NCI-H1092 (cell line): ENCODE measurements at places on chromosomes 16 and 17.
A peak's percentile ranks its signal among the peaks of the same experiment; 100 is the strongest.

DNA sequence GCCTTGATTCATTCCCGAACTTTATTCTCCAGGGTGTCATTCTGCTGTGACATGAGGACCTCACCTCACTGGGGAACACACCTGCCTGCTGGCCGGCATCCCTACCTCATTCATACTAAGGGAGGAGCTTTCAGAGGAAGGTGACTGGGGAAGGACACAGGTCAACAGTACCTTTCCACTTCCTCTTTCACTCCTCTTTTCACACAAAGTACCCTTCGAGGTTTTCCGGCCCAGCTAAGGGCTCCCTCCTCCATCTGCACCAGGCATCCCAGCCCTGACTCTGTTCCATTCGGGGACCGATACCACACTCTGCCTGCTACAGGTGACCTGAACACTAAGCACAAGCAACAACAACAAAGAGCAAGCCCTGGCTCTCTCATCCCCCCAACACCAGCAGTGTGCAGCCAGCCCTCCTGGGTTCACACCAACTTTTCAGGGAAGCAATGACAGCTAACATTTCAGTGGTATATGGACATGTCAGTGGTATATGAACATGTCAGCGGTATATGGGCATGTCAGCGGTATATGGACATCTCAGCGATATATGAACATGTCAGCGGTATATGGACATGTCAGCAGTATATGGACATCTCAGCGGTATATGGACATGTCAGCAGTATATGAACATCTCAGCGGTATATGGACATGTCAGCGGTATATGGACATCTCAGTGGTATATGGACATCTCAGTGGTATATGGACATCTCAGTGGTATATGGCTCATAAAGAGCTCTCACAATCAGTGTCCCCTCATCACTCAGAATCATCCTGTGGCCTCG lies 16.0 kb downstream of the TRIM25 start:
- no peak for DNase-seq

DNA sequence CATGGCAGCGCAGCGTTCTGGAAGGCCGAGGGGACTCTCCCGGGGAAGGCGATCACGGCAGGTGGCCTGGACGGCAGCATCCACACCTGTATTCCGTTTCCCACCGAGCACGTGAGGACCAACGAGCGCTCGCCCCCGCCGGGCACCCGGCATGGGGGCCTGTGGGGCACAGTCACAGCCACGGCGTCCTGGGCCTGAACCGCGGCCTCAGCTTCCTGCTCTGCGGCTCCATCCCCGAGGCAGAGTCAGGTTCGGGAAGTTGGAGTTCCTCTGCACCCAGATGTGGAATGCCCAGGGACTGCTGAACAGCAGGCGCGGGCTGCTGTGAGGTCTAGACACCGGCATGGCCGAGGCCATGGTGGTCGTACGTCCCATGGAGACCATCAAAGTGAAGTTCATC lies 1713.9 kb downstream of the TP53TG3F start:
- DNase-seq = no peak

DNA sequence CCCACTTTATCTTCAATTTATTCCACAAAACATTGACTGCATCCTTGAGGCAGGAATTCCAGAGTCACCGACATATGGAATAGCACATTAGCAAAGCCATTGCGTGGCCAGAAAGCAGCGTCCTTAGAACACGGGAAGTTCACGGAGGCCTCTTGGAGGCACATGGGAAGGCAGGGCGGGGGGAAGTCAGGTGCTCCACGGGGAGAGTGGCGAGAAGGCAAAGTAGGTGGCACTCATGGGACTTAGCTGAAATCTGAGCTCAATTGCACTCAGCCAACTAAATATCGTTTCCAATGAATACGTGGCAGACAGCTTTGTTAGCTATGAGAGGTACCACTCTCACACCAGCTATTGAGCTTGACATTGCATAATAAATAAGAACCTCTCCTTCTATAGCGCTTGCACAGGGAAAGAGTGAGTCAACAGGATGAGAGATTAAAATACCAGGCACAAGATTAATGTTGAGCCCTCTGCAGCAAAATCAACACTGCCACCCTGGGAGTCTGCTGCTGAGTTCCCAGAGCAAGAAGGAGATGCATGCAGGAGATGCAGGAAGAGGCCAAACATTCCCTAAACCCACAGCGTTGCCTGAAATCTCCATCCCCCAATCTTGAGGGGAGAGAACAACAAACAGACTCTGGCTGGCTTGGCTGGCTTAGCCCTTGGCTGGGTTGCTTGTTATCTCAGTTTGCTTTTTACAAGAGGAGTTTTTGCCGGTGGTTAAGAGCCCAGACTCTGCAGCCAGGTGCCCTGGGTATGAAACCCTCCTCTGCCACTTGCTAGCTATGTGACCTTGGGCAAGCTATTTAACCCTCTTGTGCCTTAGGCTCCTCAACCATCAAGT lies 28.8 kb downstream of the ABCC12 start:
- DNase-seq = peak; percentile 79

DNA sequence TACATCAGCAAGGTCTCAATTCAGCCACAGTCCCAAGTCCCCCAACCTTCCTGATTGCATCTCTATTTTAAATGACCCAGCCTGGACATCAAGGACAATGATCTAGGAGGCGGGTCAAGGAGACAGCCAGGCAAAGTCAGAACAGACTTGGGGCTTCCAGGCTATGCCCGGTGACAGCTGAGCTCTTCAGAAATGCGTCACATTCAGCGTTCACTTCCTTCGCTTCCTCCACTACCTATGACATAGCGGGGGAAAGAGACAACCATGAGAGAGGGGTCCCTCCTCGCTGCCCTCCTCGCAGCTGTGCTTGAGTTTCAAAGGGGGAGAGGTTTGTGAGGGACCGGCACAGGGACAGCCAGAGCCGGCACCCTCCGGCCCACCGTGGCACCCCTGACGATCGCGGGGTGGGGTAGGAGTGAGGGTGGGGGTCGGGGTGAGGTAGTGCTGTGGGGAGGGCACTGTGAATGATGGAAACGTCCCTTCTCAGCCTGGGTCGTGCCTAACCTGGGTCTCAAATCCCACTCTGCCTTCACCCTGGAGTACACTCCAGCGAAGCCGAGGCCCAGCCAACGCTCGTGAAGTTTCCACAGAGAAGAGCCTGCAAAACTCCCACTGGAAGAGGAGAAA lies 12.3 kb upstream of the LGALS3BP start:
- DNase-seq = no peak

DNA sequence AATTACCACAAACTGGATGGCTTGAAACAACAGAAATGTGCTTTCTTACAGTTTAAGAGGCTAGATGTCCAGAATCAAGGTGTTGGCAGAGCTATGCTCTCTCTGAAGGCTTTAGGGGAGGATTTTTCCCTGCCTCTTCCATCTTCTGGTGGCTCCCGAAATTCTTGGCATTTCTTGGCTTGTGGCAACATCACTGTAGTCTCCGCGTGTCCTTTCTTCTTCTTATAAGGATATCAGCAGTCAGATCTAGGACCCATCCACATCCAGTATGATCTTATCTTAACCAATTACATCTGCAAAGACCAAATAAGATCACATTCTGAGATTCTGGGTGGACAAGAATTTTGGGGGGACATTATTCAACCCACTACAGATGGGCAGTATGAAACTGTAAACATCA lies 119.2 kb upstream of the PMFBP1 start:
- no peak for DNase-seq

DNA sequence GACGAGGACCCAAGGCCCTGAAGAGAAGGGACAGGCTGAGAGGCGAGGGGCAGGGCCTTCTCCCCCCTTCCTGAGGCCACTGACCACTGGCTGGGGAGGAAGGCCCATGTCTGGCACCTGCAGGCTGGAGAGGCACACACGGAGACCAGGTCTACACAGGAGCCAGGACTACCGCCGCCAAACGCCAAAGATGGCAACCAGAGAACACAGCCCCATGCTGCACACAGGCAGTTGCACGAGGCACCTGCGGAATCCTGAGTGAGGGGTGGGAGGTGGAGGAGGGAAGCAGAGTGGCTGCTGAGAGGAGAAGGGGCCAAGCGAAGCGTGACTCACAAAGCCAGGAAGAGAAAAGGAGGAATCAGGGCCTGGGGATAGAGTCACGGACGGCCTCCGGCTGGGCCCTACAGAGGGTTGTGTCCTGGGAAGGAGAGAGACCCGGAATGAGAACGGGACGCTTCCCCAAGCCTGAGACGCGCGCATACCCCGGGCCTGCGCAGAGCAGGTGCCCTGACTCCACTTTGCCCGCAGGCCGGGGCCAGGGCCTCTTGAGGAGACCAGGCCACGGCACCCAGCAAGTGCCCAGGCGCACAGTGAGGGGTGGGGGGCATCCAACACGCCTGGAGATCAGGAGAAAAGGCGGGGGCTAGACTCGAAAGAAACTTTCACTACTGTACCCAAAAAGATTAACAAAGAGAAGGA lies 28.7 kb upstream of the C16orf95 start:
- DNase-seq = no peak

- no peak for DNase-seq
Observed at GRCh38 chr16:4500272-4500671, 24.1 kb downstream of the HMOX2 start.

- DNase-seq = no peak
Observed at GRCh38 chr16:87607871-87608270, 5.6 kb downstream of the JPH3 start.

DNA sequence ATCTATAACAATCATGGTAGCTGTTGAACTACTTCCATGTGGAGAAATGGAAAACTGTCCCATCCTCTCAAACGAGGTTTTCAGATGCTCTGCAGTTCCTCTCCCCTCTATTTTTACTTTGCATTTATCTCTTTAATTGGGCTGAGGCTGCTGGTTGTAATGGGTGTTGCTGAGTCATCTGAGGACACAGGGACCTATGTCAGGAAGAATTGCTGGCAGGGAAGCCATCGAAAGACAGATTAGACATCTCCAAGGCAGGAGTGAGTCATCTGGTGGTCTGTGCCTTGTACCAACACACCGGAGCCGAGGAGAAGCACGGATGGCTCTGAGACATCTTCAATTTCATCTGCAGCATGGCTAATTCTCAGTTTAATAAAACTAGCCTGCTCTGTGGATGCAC lies 394.5 kb downstream of the GRIN2A start:
- DNase-seq = no peak

GRCh38 chr17:81306898-81307510 lies 11.9 kb upstream of the SLC38A10 start:
- no peak for DNase-seq

DNA sequence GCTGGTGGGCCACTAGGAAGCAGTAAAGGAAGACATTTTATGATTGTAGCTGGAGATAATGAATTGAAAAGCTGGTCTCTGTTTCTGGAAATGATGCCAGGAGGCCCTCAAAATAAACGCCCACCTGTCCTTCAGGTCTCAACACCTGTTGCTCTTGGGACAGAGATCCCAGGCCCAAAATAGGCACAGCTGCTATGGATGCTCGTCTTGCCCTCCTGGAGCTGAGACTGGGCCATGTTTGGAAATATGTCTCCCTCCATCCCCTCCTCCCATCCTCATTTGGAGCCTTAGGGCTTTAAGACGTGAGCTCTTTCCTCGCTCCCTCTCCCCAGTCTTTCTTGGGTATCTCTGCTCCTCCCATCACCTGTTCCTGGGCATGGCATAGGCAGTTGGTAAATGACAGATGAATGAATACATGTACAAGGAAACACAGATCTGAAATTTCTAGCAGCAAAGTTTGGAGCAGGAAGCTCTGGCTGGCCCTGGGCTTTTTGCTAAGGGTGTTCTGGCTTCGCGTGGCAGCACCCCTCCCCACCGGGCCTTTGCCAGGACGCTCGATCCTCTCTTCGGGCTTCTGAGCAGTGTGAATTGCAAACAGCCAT lies 33.3 kb downstream of the MYH3 start:
- no peak for DNase-seq

DNA sequence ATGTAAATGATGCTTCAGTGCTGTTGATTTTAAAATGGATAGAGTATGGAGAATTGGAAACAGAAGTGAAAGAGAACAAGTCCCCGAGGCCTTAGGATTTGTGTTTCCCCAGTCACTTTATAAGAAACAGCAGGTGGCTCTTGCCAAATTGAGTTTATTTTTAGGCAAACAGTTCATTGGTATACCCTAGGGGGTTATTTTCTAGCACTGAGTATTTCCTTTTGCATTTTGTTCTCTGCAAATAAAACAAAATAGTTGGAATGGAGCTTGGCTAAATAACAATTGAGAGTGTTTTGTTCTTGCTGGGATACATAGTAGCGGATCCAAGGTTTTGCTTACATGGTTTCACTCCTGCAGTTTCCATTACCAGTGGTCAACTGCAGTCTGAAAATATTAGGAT lies 591.1 kb upstream of the C16orf82 start:
- DNase-seq = no peak

DNA sequence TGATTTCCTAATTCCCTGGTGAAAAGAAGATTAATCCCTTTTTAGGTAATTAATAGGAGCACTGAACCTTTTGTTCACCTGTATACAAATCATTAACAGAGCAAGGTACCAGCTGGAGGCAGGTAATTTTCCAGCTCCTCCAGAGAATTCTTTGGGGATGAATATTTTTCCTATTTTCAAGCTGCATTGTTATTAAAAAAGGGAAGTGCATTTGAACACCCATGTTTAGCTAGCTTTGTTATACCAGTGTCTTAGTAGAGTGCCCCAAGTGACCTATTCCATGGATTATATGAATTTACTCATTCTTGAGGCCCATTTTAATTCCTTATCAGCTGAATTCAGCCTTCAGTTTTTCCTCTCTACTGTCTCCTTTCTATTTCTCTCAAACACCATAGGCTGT lies 73.2 kb upstream of the GOT2 start:
- DNase-seq = no peak

DNA sequence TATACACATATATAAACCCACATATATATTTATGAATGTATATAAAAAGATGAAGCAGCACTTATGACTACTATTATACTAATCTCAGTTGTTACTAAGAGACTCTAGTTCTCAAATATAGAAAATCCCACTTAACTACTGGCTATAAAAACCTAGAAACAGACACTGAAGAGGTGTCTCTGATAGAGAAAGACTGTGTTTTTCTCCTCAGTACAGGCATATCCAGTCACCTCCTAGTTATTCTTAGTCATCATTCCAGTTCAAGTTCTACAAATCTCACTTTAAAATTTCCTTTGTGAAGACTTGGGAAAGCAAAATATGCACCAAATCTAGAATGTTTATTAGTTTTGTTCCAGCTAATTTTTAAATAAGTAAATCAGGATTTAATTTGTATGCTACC lies 93.9 kb downstream of the STH start:
- DNase-seq = no peak

DNA sequence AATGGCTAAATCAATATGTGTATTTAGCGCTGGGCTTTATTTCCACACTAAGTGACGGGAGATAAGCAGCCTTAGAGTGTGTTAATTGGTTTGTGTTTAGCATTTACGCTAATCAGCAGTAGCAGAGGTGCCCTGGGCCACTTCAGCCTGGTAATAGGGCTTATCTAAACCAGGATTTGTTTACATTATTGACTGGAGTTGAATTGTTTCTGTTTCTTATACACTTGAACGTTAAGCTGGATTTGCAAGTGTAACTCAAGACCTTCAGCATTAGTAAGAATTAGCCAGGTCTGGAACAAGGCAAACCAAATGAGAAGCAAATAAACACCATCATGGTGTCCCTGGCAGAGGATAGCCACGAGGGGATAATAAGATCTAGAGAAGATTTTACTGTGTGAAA lies 313.6 kb downstream of the HS3ST4 start:
- DNase-seq = no peak

DNA sequence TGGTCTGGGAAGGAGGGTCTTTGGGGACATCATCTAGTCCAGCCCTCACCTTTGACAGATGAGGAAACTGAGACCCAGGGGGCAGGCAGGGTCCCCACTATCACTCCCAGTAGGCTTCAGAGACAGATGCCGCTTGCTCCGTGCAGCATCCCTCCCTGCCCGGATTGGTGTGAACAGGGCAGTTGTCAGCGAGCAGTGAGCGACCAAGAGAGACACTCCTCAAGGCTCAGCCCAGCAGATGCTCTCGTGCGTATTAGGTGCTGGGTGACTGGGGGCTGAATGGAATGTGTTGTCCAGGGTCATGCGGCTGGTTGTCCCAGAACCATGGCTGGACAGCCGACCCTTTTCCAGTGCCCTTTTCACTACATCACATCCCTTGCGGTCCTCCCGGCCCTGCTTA lies 49.0 kb downstream of the MPRIP start:
- DNase-seq = no peak
